ENCODE measurements at places on chromosomes 2 and 18. TPM values are rescaled to one million over a fixed set of nuclear protein-coding genes. Genes with fewer than 3 reads are reported as not detected.

GRCh38 chr18:24400587-24400986 lies 3.0 kb upstream of the OSBPL1A start:
- peaks cover 2% of the 10 kb centered on the region for H3K4me1 ChIP-seq
- H3K27ac ChIP-seq = no peak overlapping the region
- H3K4me3 ChIP-seq = no peak overlapping the region
- no peaks in the 10 kb centered on the region for H3K27me3 ChIP-seq
- H3K36me3 ChIP-seq = no peaks in the 10 kb centered on the region

DNA sequence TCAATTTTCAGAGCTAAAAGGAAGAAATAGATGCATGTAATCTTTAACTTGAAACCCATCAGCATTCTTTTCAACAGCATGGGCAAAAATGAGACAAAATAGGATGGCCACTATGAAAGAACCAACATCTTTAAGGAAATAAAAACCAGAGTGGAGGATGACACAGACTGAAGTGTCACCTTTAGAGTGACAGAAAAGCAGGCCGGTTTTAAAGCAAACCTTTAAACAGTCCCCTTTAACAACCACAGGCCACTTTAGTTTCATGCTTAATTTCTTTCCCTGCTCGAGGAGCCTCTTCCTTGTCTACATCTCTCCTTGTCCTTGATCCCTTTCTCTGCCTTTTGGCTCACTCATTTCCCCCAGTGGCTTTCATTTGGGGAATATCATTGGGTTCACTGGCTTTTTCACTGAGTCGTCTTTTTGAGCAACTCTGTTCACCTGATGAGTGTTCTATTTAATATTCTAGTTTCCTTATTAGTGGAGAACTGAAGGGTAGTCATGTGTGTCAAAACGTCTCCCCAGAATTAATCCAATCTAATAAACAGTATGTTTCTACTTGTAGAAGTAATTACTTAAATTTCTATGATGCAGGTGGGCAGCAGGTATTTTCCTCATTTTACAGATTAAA lies 72.5 kb downstream of the DOCK10 start:
- no peak overlapping the region for H3K27ac ChIP-seq
- H3K27me3 ChIP-seq = no peaks in the 10 kb centered on the region
- no peak overlapping the region for H3K4me3 ChIP-seq
- no peaks in the 10 kb centered on the region for H3K36me3 ChIP-seq
- H3K4me1 ChIP-seq = peaks cover 4% of the 10 kb centered on the region
- no peak for DNase-seq

The ZNF892 gene
- total RNA-seq = 3.0 TPM

The OSBPL6 gene
- 0.60 TPM for total RNA-seq

The NBAS gene
- total RNA-seq = 48.0 TPM

DNA sequence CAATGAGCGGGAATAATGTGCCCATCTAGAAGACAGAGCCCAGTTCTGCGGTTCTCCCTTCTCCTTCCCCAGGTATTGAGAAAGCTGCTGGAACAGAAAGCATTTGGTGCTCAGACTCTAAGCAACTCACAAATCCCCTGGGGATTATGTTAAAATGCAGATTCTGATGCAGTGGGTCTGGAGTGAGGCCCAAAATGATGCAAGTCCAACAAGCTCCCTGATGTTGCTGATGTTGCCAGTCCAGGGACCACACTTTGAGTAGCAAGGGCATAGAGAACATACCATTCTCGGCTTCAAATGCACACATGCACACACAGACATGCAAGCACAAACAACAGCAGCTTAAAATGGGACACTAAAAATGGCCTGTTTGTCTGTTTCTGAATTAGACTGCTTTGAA lies 274.8 kb upstream of the NCKAP5 start:
- no peaks in the 10 kb centered on the region for H3K27me3 ChIP-seq
- H3K4me1 ChIP-seq = no peaks in the 10 kb centered on the region
- no peaks in the 10 kb centered on the region for H3K36me3 ChIP-seq
- no peak for DNase-seq
- H3K27ac ChIP-seq = no peak overlapping the region

GRCh38 chr18:31398191-31398590 lies 21.6 kb downstream of the DSG4 start:
- no peak for DNase-seq
- H3K27me3 ChIP-seq = no peaks in the 10 kb centered on the region
- no peaks in the 10 kb centered on the region for H3K4me1 ChIP-seq

GRCh38 chr2:45068571-45069140 lies 59.4 kb upstream of the SIX2 start:
- no peaks in the 10 kb centered on the region for H3K4me1 ChIP-seq
- DNase-seq = no peak
- no peak overlapping the region for H3K4me3 ChIP-seq
- no peak overlapping the region for H3K27ac ChIP-seq
- no peaks in the 10 kb centered on the region for H3K36me3 ChIP-seq

GRCh38 chr2:112155331-112156151 lies 17.4 kb downstream of the FBLN7 start:
- H3K4me3 ChIP-seq = no peak overlapping the region
- no peaks in the 10 kb centered on the region for H3K36me3 ChIP-seq
- no peaks in the 10 kb centered on the region for H3K27me3 ChIP-seq
- H3K27ac ChIP-seq = no peak overlapping the region
- no peaks in the 10 kb centered on the region for H3K4me1 ChIP-seq
